ENCODE measurements at places on chromosomes 1 and 21.

DNA sequence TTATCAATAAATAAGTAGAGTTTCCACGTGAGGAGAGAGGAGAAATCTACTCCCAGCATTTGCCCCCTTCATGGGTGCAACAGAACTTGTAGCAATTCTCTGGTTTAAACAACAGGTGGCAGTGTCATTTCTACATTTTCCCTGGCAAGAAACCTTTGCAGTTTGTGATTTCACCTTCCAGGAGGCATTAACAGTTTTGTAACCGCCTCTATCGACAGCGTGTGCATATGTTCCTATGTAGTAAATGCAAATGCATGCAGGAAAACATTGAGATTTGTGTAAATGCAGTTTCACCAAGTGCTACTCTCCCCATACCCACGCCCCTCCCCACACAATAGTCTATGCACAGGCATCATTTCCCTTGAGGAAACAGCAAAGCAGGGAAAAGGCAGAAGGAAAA, 494.7 kb downstream of the SMYD3 start:
- peak; percentile 78 for DNase-seq

DNA sequence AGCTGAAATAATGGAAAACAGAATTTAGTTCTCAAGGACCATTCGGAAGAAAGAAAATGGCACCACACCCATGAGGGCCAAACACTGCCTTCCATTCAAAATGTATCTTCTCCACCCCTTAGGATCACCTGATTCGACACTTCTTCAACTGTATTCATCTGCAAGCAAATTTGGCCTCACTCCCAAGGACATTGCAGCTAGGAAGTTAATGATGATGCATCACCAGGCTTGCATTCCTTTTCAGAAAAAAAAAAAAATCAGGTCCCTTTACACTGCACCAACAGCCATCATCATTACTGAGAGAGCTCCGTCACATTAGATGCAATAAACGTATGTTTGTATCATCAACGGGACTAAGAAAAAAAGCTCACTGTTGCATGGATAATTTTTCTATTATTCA, 368.3 kb downstream of the PCP4 start:
- no peak for DNase-seq

DNA sequence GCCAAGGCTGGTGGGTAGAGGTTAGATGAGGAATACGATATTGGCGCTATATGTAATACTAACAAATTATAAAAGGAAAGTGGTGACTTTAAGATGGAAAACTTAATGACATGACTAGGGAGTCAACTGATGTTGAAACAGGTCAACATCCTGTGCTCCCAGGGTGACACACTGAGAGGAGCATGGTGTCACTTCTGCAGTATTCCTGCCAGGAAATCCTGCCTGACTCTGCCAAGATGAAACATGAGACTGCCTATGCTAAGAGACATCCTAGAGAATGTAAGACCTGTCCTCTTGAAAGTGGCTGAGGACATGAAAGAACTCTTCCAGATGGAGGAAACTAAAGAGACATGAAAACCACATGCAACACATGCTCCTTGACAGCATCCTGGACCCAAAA, 65.0 kb upstream of the KCND3 start:
- DNase-seq = no peak

DNA sequence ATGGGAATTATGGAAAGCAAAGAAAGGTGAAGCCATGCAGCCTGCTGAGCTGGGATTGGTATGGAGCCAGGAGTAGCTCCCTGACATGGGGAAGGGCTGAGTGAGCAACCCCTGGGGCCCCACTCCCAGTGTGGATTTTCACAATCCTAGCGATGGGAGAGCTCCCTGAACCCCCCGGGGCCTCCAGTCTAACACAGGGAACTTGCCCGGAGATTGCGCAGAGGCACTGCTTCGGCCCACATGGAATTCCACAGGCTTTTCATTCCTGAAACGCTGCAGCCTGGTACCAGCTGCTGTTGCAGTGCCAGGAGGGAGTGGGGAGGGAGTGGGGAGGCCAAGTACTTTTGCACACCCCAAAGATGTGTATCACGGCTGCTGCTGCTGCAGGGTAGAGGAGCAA, 110.4 kb upstream of the C21orf91 start:
- DNase-seq = no peak

DNA sequence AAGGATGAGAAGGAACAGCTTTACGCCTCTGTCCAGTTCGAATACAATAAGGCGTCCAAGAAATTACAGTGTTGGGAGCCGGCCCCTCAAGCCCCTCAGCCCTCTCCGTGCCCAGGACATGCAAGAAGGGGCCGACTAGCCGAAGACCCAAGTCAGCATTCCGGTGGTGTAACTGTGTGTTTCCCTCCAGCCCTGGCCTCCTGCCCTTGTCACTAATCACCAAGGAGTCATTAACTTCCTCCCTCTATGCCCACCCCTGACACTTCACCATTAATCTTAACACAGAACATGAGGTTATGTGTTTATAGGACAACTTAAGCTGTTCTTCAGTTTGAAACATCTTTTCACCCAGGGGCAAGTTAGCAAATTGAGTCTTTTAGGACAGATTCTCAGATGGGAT, 16.4 kb upstream of the C4BPB start:
- no peak for DNase-seq

DNA sequence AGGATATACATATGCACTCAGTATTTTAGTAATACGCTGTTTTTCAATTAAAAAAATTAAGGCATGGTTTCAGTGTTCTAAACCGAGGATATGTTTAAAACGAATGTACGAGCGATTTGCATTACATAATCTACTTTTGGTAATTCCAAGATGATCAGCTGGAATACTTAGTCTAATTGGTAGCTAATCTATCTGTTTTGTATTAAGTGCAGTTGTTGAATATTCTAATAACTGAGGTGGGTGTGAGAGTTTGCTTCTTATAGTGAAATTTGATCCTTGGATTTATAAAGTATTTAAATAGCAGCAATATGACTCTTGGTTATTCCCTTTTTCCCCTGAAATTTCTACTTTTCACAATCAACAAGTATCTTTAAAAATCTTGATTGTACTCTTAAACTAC, 1.3 kb downstream of the RNF2 start:
- no peak for DNase-seq

- no peak for DNase-seq
Observed at GRCh38 chr1:94730450-94730849, 89.7 kb upstream of the SLC44A3 start.

DNA sequence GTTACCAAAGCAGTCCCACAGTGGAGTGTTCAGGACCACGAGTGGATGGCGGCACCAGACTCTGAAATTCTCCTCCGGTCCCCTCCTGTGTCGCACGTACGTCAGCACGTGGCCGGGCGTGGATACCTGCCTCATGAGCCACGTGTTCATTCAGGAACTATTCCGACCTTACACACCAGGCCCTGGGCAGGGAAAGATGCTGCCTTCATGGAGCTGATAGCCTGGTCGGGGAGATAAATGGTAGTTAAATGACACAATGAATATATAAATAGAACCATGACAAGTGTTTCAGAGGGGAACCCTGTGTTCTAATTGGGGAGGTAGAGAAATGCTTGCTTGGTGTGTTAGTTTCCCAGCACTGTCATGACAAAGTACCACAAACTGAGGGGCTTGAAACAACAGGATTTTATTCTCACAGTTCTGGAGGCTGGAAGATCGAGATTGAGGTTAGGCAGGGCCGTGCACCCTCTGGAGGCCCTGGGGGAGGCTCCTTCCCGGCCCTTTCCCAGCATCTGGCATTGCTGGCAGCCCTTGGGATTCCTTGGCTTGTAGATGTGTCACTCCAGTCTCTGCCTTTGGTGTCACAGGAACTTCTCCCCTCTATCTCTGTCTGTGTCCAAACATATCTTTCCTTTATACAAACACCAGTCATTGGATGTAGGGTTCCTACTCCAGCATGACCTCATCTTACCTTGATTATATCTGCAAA, 28.9 kb upstream of the GPR137B start:
- no peak for DNase-seq

Measured in hematopoietic multipotent progenitor cell treated with erythropoietin and hydrocortisone succinate and interleukin-3 and kit ligand, for 6 days (in vitro differentiated cells).